ENCODE measurements at places on chromosomes 2 and 18.

GRCh38 chr2:202778217-202778616 is 93.3 kb downstream of the ICA1L start:
- no peak for DNase-seq

DNA sequence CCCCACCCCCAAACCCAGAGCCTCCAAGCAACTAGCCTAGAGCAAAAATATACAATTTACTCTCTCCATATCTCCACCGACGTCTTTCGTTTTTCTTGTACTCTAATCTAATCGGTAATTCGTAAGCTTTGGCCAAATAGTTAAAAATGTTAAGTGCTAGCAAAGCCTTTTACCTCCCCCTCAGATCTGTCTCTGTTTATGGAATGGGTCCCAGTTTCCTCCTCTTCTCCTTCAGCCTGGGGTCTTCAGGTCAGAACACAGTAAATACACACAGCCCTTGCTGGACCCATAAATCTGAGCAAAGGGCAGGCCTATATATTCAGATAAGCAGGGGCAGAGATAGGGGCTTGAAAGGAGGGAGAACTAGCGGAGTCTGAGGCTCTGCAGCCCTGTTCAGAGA is 267.4 kb downstream of the MEIS1 start:
- no peak for DNase-seq

GRCh38 chr2:17600556-17601204 is 60.2 kb downstream of the VSNL1 start:
- DNase-seq = no peak

DNA sequence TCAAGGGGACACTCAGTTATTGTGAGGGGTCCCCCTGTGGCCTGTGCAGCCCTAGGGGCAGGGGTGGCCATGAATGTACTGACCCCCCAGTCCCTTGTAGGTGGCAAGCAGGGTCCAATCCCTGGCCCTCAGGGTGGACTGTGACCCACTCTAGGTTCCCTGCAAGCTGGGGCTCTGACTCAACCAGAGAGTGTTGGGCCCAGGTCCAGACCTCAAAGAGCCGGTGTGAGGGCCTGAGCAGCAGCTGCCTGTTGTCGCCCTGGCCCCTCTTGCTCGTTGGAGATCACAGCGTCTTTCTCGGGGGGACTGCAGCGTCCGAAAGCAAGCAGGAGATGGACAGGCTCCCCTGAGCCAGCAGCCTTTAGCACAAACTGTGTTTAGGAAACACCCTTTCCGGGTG is 66.8 kb upstream of the ATG16L1 start:
- DNase-seq = no peak

GRCh38 chr2:48424866-48425265 is 105.1 kb upstream of the STON1 start:
- no peak for DNase-seq

DNA sequence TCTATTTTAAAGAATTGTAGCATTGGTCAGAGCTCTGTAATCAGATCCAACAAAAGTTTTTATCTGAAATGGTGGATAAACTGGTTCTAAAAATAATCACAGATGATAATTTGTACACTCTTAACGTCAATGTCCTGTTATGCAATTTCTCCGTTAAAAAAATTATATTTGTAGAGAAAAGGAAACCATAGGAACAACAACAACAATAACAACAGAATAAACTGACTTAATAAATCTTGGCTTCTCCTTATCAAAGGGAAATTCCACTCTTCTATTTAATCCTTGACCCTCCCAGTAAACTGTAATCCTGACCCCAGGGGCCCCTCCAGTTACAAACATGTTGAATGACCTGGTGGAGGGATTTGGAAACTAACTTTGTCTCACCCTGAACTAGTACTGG is 78.6 kb upstream of the ZFP36L2 start:
- DNase-seq = no peak

DNA sequence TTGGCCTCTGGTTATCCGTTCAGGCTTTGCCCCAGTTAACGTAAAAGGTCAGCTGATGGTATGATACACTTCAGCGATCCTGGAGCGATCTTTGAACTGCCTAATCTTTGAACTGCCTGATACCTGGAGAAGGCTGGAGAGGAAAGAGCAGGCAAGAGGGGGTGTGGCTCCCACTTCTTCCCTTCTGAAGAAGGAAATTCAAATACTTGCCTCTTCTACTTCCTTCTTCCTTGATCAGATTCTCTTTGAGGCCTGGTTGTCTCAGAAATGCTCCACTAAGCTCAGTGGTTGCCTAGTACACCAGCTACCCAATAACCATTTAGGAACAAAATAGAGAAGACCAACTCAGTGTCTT is 619 bp downstream of the GALM start:
- DNase-seq = no peak

GRCh38 chr2:150697596-150697995 is 210.1 kb upstream of the RND3 start:
- DNase-seq = no peak

DNA sequence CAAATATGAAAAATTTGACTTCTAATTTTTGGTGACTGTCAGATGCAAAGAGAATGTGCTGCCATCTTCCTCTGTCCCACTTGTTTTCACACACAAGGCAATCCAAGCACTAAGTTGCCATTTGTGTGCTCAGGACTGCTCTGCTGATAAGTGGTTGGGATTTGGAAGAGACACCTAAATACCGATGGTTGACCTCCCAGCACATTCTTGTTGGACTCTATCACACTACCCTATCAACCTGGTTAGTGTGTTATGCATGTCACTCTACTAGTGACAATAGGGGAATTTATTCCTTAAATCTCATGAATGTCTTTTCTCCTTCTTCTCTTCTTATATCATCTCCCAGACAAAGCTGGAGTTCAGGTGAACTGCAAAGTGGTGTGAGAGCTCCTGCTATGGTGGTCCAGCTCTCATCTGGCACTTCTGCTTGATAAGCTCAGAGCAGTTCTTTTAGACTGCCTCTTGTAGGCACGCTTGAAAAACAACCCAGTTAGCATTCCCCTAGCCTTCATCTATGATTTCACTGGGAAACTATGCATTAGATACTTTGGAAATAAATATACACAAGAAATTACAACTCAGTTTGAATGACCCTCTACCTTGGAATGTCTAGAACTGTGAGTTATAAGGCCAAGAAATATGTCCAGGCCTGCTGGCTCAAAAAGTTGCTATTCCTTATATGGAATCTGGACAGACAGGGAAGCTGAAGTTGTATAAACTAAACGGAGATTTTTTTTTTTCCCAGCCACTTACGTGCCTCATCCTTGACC is 404.8 kb downstream of the MEIS1 start:
- peak; percentile 98 for DNase-seq

DNA sequence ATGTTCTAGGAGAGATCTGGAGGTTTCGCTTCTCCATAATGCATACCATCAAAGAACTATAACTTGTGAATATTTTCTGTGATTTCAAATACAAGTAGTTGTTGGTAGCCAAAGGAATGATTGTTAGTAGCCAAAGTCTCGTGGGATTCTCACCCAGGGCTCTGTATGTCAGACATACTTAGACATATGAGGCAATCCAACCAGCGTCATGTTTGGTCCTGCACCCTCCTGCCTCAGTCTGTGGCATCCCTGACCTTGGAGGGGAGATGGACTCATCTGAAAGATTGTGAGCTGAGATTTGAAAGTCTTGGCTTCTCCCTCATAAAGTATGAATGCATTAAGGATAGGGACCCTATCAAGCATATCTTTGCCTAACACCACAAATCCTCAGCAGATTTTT is 81.2 kb downstream of the CTIF start:
- no peak for DNase-seq

DNA sequence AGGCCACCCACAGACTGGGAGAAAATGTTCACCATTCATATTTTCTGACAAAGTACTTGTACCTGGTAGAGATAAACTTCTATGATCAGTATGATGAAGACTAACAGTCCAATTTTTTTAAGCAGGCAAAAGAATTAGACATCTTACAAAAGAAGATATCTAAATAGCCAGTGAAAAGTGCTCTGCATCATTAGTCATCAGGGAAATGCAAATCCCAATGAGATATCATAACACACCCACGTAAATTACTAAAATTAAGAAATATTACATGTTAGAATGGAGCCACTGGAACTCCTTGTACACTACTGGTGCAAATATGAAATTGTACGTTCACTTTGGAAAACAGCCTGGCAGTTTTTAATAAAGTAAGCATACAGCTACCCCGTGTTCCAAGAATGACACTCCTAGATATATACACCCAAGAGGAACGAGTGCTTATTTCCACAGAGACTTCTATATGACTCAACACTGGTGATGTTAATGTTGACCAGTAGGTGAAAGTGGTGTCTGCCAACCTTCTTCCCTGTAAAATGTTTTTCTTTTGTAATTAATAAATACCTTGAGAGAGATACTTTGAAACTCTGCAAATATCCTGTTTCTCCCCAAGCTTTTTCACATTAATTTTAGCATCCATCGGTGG is 80.3 kb downstream of the NPAS2 start:
- DNase-seq = no peak

DNA sequence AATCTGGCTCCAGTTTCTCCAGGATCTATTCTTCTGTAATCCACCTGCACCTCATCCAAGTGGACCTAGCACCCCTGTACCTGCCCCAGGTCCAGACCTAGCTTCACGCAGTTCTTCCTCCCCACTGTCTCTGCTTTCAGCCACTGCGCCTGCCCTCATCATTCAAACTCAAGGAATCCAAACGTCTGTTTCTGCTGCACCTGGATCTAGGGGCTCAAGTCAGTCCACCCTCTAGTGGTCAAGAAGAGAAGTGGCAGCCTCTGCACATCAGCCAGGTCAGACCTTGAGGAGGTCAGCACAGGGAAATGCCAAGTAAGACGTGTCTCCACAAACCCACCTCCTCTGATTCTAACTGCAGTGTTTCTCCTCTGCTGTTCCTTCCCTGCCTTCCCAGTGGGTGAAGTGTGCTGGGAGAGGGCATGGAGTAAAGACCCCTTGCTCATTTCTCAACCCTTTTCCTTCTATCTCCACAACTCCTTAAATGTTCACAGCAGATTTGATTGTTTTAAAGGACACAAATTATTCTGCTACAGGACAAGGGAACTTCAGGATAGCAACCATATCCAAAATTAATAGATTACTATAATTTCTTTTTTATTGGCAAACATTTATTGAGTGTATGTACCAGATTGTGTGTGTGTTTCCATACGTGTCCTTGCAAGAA is 8.6 kb upstream of the RNF152 start:
- DNase-seq = no peak

- DNase-seq = no peak
Observed at GRCh38 chr2:75233965-75234364, 34.6 kb upstream of the TACR1 start.
